HCEC 1CT (cell line): ENCODE measurements at places on chromosomes 5 and 9.

GRCh38 chr5:136087961-136088871 is 44.4 kb upstream of the SMAD5 start:
- DNase-seq = no peak

DNA sequence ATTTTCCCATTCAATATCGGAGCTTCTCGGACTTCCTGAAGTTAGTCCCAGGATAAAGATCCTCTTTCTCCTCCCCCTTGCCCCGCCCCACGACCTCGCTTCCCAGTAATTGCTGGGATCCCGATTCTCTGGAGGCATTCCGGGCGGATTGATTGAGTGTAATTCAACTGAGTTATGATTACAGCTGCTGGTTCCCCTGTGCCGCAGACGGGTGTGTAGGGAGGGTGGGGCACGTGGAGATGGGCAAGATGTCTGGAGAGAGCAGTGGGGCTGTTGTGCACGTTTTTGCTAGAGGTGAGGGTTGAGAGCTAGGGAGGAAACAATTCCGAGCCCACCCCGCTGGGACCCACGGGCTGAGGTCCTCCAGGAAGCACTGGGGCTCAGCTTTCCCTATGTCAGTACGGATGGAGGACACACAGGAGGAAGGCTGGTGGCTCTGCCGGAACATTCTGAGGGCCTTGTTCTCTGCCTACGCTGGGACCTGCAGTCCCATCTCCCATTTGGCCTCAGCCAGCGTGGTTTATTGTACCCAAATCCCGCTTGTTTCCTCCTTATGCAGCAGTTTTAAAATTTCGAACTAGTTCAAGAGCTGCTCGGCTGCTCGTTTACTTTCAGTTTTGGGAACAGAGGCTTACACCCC is 2.4 kb upstream of the DMRT2 start:
- no peak for DNase-seq

- DNase-seq = no peak
Observed at GRCh38 chr5:148760945-148761638, 65.3 kb upstream of the ADRB2 start.

- DNase-seq = no peak
Observed at GRCh38 chr5:131323378-131323777, 59.5 kb downstream of the CDC42SE2 start.

DNA sequence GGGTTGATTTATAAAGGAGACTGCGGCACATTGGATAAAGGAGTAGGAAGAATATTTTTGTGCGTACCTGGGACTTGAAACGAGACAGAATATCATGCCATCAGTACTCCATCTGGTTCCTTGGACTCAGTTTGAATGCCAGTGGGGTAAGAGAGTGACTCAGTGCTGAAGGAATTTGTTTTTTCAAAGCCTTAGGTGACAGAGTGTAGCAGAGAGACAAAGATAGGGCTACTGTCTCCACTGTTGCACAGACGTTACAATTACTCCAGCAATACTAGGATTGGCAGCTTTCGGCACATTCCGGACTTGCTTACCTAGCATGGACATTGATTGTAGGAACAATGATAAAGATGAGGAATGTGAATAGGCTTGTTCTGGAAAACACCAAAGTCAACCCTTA is 250.7 kb downstream of the KCTD16 start:
- DNase-seq = peak; percentile 4
